Activated CD8-positive, alpha-beta T cell treated with anti-CD3 and anti-CD28 coated beads for 36 hours (primary cell): ENCODE measurements at places on chromosomes 16 and 17. TPM values are rescaled to one million over a fixed set of nuclear protein-coding genes. Genes with fewer than 3 reads are reported as not detected.
A peak's percentile ranks its signal among the peaks of the same experiment; 100 is the strongest.

DNA sequence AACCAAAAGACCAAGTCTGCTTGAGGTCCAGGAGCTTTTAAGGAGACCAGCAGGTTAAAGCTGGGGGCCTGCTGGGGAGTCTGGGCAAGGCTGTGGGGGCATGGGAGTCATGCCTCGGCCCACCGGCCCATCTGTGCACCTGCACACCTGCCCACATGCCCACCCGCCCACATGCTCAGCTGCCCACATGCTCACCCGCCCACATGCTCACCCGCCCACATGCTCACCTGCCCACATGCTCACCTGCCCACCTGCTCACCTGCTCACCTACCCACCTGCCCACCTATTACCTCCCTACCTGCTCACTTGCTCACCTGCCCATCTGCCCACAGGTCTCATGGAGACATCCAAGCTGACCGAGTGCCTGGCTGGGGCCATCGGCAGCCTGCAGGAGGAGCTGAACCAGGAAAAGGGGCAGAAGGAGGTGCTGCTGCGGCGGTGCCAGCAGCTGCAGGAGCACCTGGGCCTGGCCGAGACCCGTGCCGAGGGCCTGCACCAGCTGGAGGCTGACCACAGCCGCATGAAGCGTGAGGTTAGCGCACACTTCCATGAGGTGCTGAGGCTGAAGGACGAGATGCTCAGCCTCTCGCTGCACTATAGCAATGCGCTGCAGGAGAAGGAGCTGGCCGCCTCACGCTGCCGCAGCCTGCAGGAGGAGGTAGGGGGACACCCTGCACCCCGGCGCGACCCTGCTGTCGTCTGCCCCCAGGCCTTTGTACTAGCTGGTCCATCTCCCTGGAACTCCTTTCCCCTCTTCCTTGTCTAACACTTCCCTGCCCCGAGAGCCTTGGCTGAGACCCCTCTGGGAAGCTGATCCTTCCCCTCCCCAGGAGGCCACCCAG, 14.0 kb downstream of the CARD14 start:
- no peaks in the 10 kb centered on the region for H3K4me1 ChIP-seq
- no peak for DNase-seq
- no peaks in the 10 kb centered on the region for H3K27me3 ChIP-seq
- H3K27ac ChIP-seq: no peak overlapping the region
- no peak overlapping the region for H3K4me3 ChIP-seq

- H3K27me3 ChIP-seq: peaks cover 10% of the 10 kb centered on the region
- peak; percentile 71 for DNase-seq
- no peak overlapping the region for H3K4me3 ChIP-seq
- no peak overlapping the region for H3K27ac ChIP-seq
- no peaks in the 10 kb centered on the region for H3K36me3 ChIP-seq
- H3K4me1 ChIP-seq: peaks cover 19% of the 10 kb centered on the region
Measured at GRCh38 chr16:31427441-31428278, 500 bp downstream of the COX6A2 start.

PRAC2 gene
- not detected for total RNA-seq

KRTAP17-1 gene
- not detected for total RNA-seq

DNA sequence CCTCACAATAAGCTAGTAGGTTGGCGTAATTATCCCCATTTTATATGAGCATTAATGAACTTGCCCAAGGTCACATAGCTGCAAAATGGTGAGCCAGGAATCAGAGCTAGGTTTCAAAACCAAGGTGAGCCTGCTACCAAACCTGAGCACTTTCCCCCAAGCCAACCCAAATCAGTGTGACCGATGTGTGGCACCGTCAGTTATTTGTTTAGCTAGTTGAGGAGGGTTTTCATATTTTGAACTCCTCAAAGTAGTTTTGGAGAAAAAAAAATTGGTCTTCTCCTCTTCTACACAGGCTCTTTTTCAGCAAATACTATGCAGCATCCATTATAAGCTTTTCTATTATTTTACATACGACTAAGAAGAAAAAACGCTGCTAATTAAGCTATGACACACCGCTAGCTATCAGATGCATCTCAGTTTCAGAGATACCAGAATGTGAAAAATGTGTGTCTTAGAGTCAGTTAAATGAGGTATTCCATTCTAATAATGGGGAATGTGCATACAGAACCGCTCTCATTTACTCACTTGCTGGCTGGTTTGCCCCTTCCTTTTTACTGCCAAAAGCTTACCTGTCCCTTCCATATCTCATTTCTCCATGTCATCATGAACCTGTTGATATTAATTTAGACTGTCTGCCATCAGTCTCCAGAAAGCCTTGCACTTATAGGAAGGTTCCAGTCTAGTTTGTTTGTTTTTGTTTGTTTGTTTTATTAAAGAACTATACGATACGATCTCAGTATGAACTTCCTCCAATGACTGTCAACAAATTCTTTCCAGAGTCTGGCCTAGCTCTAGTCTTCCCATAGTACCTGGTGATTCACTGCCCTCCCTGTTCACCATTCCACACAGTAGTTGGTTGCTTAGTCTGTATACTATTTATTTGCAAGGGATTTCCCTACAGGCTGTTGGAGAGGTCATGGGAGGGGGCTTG, 2.2 kb upstream of the TBX4 start:
- no peak for DNase-seq
- no peak overlapping the region for H3K27ac ChIP-seq
- H3K36me3 ChIP-seq: no peaks in the 10 kb centered on the region
- peaks cover 10% of the 10 kb centered on the region for H3K4me1 ChIP-seq
- H3K4me3 ChIP-seq: no peak overlapping the region

CD300LB gene
- total RNA-seq: not detected

GRCh38 chr16:24138575-24138974, 117.6 kb upstream of the CACNG3 start:
- peak overlapping the region; percentile 8 for H3K27ac ChIP-seq
- H3K36me3 ChIP-seq: peaks cover 27% of the 10 kb centered on the region
- DNase-seq: no peak
- H3K4me1 ChIP-seq: peaks cover 19% of the 10 kb centered on the region
- H3K4me3 ChIP-seq: no peak overlapping the region
- no peaks in the 10 kb centered on the region for H3K27me3 ChIP-seq

- H3K4me1 ChIP-seq: peaks cover 14% of the 10 kb centered on the region
- H3K27me3 ChIP-seq: no peaks in the 10 kb centered on the region
- H3K36me3 ChIP-seq: no peaks in the 10 kb centered on the region
- no peak overlapping the region for H3K4me3 ChIP-seq
- H3K27ac ChIP-seq: no peak overlapping the region
Measured at GRCh38 chr17:61247439-61247838, 152.2 kb upstream of the TBX2 start.

DNA sequence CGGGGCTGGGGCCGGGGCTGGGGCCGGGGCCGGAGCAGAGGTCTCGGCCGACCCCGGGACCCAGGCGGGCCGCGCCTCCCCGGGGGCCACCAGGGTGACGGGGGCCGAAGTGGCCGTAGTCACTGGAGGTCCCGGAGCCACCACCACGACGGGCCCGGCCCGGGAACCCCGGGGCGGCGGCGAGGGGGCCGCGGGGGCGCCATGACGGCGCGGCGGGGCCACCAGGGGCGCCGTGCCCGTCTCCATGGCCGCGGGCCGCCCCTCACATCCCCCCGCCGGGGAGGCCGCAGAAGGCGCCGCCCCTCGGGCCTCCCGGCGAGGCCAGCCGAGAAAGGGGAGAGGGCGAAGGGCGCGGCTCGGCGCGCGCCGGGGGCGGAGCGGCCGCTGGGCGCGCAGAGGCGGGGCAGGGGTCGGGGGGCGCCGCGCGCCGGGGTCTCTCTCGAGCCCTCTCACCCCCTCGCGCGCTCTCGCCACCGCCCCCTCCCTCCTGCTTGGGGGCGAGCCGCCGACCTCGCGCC, 297 bp downstream of the TBC1D10B start:
- H3K4me3 ChIP-seq: peak overlapping the region; percentile 95
- peaks cover 31% of the 10 kb centered on the region for H3K36me3 ChIP-seq

GRCh38 chr17:17382971-17383370, 79.8 kb downstream of the NT5M start:
- H3K4me1 ChIP-seq: peaks cover 3% of the 10 kb centered on the region
- no peak for DNase-seq
- H3K36me3 ChIP-seq: no peaks in the 10 kb centered on the region
- no peak overlapping the region for H3K4me3 ChIP-seq
- no peak overlapping the region for H3K27ac ChIP-seq

GRCh38 chr16:51129105-51129504, 22.0 kb downstream of the SALL1 start:
- no peak for DNase-seq
- peaks cover 15% of the 10 kb centered on the region for H3K27me3 ChIP-seq
- no peaks in the 10 kb centered on the region for H3K4me1 ChIP-seq
- no peaks in the 10 kb centered on the region for H3K36me3 ChIP-seq

- no peak for DNase-seq
- no peak overlapping the region for H3K27ac ChIP-seq
- no peak overlapping the region for H3K4me3 ChIP-seq
- no peaks in the 10 kb centered on the region for H3K36me3 ChIP-seq
- peaks cover 24% of the 10 kb centered on the region for H3K4me1 ChIP-seq
Measured at GRCh38 chr16:84629580-84629979, 11.7 kb upstream of the COTL1 start.

GRCh38 chr17:1584167-1584566, 21.6 kb upstream of the PITPNA start:
- H3K4me1 ChIP-seq: no peaks in the 10 kb centered on the region
- no peak for DNase-seq
- H3K36me3 ChIP-seq: no peaks in the 10 kb centered on the region
- no peaks in the 10 kb centered on the region for H3K27me3 ChIP-seq

SCN4A gene
- total RNA-seq: 0.20 TPM

TBC1D24 gene
- total RNA-seq: 16.7 TPM

HOXB9 gene
- 7.0 TPM for total RNA-seq

GRCh38 chr16:2836646-2837508, 6.8 kb downstream of the ZG16B start:
- no peaks in the 10 kb centered on the region for H3K36me3 ChIP-seq
- H3K27me3 ChIP-seq: no peaks in the 10 kb centered on the region
- no peak overlapping the region for H3K4me3 ChIP-seq

CX3CL1 gene
- total RNA-seq: not detected

DNA sequence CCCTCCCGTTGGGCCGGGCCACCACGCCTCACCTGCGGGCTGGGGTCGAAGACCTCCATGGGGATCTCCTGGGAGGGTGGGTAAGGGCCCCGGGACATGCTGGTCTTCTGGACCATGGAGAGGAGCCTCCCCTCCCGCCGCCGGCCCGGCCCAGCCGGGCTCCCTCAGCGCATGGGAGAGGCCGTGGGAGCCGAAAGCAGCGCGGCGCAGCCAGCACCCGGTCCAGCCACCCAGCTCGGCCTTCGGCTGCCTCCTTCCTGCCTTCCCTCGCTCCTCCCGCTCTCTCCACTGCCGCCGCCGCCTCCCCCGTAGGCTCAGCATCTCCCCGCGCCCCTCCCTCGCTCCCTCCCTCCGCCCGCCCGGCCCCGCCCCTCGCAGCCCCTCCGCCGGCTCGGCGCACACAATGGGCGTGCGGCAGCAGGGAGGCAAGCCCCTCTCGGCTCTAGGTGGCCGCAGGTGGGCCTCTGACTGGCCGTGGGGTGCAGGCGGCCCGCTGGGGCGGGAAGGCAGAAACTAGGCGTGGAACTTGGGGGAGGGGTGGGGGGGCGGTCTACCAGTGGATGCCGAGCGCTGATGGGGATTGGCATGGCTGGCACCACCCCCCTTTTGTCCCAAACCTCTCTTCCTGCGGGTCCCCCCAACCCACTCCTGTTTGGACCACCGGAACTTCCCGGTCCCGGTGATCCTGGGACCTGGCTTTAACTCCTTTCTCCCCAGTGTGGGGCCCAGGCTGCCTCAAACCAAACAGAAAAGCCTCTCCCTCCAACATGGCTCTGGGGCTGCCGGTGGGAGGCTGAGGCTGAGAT, at the start of gene CACNB1:
CACNB1 (minus strand) TSS at position 290 of the 806 bp plus-strand sequence; CDS start at position 116, 174 bp downstream.
- peak within 1 kb of the TSS; percentile 90 for H3K4me3 ChIP-seq
- DNase-seq: peak; percentile 79
- H3K27ac ChIP-seq: peak within 1 kb of the TSS; percentile 99
- H3K4me1 ChIP-seq: peaks cover 42% of the 10 kb centered on the region
- no peaks in the 10 kb centered on the region for H3K27me3 ChIP-seq

DNA sequence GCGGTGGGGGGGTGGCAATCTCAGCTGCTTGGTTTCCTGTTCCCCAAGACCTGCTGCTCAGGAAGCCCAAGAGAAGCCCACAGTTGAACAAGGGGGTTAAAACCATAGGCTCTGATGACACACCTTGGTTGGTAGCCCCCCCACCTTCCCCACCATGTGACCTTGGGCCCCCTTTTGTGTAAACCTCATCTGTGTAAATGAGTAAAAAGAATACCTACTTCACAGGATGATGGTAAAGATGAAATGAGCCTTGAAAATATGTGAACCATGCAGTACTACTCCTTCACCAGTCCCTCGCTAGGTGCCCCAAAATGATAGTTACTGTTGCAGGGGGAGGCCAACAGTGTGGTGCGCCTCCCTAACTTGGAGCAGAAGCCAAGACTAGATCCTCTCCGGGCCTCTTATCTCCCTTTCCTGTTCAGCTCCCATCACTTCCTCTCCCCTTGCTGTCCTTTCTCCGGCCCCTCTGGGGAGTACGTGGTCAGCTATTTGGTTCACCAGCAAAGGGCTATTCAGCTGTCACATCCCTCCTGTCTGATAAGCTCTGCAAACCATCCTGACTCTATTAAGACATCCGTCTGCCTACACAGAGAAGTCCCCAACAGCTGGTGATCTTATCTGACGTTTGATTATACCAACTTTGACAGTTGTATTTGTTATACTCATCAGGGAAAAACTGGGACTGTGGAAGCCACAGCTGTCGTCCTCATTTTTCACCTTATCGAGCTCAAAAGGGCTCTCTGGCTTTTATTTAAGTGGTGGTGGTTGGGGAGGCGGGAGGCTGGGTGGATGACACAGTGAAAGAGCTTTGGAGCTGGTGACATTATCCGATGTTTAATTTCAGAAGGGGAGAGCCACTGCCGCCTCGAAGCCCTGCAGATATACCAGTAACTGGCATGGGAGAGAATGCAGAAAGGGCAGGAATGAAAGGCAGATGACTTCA, 19.9 kb downstream of the DCAKD start:
- H3K36me3 ChIP-seq: peaks cover 25% of the 10 kb centered on the region
- H3K27ac ChIP-seq: no peak overlapping the region
- no peak overlapping the region for H3K4me3 ChIP-seq
- H3K4me1 ChIP-seq: peaks cover 2% of the 10 kb centered on the region

DNA sequence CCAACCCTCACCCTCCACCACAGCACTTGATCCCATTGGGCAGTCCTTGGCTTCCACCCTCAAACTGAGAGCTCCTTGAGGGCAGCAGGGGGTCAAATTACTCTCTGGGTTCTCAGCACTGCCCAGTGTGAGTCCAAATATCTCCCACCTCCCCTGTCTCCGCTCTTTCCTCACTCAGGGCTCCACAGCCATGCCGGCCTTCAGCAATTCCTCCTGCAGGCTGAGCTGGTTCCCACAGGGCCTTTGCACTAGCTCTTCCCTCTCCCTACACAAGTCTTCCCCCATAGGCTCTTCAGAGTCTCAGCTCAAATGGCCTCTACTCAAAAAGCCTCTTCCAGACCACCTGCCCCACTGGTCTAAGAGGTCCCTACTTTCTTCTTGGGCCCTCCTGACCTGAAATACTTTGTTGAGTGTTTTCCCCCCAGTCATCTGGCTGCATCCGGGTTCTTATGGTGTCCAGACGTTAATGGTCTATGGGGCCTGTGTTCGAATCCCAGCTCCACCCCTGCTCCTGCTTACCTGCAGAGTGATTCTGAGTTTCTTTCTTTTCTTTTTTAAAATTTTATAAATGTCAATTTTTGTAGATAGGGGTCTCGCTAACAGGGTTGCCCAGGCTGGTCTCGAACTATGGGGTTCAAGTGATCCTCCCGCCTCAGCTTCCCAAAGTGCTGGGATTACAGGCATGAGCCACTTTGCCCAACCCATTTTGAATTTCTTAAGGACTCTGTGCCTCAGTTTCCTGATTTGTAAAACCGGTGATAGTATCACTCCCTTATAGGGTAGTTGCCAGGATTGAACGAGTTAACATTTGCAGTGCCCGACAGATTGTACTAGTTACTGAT, 973 bp upstream of the IL4R start:
- peaks cover 20% of the 10 kb centered on the region for H3K4me1 ChIP-seq
- peaks cover 35% of the 10 kb centered on the region for H3K36me3 ChIP-seq
- no peak for DNase-seq
- H3K4me3 ChIP-seq: peak overlapping the region; percentile 89
- H3K27ac ChIP-seq: peak overlapping the region; percentile 91
